ENCODE measurements at places on chromosomes 7 and 10. TPM values are rescaled to one million over a fixed set of nuclear protein-coding genes. Genes with fewer than 3 reads are reported as not detected.

Gene ZSCAN21
- total RNA-seq = 13.2 TPM

Gene FAM131B
- 0.05 TPM for total RNA-seq

DNA sequence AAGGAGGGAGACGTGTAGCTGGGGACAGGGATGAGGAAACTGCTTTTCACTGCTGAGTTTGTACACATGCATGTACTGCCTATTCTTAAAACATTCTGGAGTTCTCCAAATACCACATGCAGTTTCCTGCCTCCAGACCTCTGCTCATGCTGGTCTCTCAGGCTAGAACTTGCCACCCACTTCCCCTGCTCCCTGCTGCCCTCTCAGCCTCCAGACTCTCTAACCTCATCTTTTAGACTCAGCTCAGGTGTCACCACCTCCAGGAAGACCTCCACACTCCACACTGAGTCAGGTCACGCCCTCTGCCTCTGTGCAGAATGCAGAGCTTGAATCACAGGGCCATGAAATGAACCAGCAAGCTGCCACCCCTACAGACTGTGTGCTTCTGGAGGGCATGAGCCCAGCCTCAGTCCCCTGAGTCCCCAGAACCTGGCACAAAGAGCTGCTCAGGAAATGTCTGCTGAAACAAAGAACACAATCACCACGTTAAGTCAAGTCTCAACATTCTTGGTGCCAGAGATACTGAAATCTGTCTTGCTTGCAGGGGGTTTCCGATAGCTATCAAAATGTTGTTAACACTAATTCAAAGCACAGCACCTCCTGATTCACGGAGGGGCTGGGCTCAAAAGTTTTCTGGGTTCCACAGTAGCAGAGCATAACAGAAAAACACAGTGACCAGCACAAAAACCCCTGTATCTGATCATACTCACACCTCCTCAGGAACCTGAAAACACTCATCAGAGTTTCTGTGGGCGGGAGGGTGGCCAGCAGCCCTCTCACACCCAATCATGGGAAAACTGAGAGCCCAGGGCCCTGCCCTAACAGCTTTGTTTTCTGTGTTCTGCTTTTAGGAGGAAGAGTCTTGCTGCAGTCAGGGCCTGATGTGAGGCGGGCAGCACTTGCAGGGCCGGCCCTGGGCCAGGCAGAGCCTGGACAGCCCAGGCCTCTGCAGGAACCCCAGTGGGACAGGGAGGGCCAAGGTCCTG lies 21.1 kb downstream of the FAM53B start:
- peak overlapping the region; percentile 8 for H3K4me3 ChIP-seq
- peak; percentile 62 for DNase-seq
- peak overlapping the region; percentile 98 for H3K27ac ChIP-seq
- peaks cover 6% of the 10 kb centered on the region for H3K36me3 ChIP-seq

DNA sequence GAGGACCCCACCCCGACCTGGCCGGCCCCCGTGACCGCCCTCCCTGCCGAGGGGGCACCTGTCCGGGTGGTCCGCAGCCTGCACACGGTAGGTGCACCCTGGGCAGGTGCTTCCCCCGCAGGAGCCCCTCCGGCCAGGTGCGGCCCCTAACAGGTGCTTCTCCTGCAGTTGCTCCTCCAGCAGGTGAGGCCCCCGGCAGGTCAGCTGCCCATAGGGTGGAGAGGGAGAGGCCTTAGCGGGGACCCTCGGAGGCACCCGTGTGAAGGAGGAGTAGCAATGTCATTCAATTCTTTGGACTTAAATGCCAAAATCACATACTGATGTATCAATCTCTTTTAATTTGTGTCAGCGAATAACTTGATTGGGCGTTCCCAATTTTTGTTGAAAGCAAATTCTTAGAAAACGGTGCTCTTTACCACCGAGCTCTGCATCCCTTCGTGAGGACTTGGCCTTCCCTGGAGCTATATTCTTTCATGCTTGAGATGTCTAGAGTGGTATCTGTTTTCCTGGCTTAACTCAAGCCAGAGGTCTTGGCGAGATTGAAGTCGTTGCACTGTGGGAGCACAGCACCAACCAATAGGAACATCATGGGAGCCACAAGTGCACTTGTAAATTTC lies 738 bp upstream of the NCAPG2 start:
- H3K36me3 ChIP-seq = no peaks in the 10 kb centered on the region
- DNase-seq = no peak
- peaks cover 6% of the 10 kb centered on the region for H3K4me1 ChIP-seq
- H3K27me3 ChIP-seq = no peaks in the 10 kb centered on the region
- H3K4me3 ChIP-seq = peak overlapping the region; percentile 24
- H3K27ac ChIP-seq = peak overlapping the region; percentile 36

Gene SLC18A2
- not detected for total RNA-seq

- no peak overlapping the region for H3K4me3 ChIP-seq
- H3K27me3 ChIP-seq = no peaks in the 10 kb centered on the region
- no peak overlapping the region for H3K27ac ChIP-seq
- peaks cover 6% of the 10 kb centered on the region for H3K36me3 ChIP-seq
- no peak for DNase-seq
These were observed 8.4 kb downstream of the LRRC4 start for GRCh38 chr7:128022631-128023532.

Gene COL26A1
- not detected for total RNA-seq

GRCh38 chr10:47222461-47222860 lies 77.5 kb upstream of the GDF10 start:
- H3K36me3 ChIP-seq = no peaks in the 10 kb centered on the region
- no peak overlapping the region for H3K4me3 ChIP-seq
- H3K27me3 ChIP-seq = no peaks in the 10 kb centered on the region
- H3K27ac ChIP-seq = no peak overlapping the region
- no peak for DNase-seq

- H3K27ac ChIP-seq = no peak overlapping the region
- no peak overlapping the region for H3K4me3 ChIP-seq
- no peak for DNase-seq
These were observed 123.1 kb downstream of the CCNY start for GRCh38 chr10:35459449-35459847.

DNA sequence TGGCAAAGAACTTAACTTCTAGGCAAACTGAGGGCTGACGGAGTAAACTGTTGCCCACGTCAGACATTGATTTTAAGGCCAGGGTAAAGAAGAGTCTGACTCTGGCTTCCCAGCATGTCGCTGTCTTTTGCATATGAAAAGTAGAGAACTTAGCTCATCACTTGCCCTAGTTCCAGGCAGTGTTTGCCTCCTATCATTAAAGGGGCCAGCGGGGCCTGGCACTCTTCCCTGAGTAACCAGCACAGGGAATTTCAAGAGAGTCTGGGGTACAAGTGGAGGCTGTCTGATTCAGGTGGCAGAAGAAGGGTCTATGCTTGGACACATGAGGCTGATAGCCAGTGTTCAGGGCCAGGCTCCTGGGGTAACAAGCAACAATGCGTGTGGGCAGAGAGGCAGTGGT lies 4.8 kb downstream of the DENND2A start:
- H3K4me3 ChIP-seq = no peak overlapping the region
- H3K27ac ChIP-seq = no peak overlapping the region
- peaks cover 12% of the 10 kb centered on the region for H3K4me1 ChIP-seq

Gene INA
- total RNA-seq = not detected

Gene GLRX3
- total RNA-seq = 45.4 TPM

Gene CAMK2B
- not detected for total RNA-seq

DNA sequence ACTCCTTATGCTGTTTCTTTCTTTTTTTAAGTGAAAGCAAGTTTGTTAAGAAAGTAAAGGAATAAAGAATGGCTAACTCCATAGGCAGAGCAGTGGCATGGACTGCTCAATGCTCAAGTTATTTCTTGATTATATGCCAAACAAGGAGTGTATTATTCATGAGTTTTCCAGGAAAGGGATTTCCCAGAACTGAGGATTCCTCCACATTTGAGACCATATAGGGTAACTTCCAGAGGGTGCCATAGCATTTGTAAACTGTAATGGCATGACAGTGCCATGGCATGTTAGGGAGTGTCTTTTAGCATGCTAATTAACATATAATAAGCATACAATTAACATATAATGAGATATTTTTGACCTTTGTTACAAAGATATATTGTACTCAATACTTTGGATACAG lies 1034.5 kb upstream of the PHF14 start:
- no peak overlapping the region for H3K4me3 ChIP-seq
- DNase-seq = no peak
- H3K27ac ChIP-seq = no peak overlapping the region

Gene CNPY1
- total RNA-seq = not detected

Gene CAV2
- total RNA-seq = not detected
